ENCODE measurements at places on chromosomes 3 and 15.
A peak's percentile ranks its signal among the peaks of the same experiment; 100 is the strongest.

GRCh38 chr15:36769098-36769497 lies 189.7 kb downstream of the CDIN1 start:
- no peak for DNase-seq

DNA sequence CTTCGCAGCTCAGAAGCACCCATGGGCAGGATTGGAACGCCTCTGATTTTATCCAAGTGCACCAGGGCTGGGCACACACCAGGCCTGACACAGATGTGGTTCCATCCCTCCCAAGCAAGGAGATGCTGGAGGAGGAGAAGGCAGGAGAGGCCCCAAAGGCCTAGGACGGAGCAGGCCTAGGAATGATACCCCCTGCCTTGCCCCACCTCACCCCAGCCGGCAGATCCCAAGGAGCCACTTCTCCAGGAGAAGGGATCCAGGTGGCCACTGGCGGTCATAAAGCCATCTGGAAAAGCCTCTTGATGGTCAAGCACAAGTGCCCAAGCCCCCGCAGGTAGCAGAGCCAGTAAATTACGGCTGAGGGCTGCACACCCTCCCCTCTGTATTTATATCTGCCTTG lies 211.8 kb downstream of the TBC1D2B start:
- no peak for DNase-seq

GRCh38 chr3:179028408-179028807 lies 43.2 kb downstream of the ZMAT3 start:
- DNase-seq = no peak

GRCh38 chr3:158381262-158381868 lies 189.6 kb upstream of the MLF1 start:
- no peak for DNase-seq

DNA sequence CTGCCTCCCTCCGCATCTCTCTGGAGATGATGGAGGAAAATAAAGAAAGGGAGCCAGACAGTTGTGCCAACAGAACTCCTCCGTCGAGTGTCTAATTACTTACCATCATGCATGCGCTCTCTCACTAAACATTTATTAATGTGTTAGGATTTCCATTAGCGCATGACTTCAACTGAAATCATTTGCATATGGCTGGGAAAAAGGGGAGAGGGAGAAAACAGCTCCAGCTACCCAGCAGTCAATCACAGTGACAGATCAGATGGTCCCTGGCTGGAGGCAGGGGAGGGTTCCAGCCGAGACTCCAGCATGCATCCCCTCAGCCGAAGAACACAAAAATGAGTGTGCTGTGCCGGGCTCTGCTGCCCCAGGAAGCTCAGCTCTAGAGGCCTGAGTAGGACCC lies 6.8 kb upstream of the RHO start:
- DNase-seq = no peak

- DNase-seq = no peak
Measured at GRCh38 chr3:12405432-12406272, 78.6 kb upstream of the TSEN2 start.

DNA sequence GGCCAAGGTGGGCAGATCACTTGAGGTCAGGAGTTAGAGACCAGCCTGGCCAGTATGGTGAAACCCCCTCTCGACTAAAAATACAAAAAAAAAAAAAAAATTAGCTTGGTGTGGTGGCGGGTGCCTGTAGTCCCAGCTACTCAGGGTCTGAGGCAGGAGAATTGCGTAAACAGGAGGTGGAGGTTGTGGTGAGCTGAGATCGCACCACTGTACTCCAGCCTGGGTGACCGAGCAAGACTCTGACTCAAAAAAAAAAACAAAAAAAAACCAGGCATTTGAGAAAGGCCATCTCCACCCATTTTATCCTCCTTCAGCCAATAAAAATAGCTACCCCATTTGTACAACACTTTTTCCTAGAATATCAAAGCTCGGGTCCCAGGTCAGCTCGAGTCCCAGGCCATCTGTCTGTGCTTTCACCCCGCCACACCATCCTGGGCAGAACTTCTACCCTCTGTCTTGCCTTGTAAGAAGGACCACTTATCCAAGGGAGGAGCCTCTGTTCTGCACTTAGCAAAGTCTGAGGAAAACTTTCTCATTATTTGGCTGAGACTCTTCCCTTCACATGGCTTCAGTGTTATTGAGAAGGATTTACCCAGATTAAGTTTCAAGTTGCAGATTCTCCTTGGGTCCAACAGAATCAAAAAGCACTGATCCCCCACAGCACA lies 99.1 kb downstream of the MESD start:
- DNase-seq = peak; percentile 67

DNA sequence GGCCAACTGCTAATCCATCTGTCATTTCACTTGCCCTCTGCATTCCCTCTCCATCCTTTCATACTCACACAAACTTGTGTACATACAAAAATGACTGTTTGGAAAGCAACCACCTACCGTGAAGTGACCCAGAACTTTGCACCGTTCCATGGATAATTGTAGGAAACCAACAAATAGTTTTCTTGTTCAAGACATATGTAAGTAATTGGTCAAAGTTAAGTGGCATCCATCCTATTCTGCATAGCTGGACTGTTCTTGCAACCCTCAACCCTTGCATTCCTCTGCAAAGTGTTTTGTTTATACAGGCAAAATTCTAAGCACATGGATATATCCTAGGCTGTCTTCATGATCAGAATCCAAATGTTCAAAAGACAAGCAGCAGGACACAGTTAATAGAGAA lies 592.5 kb downstream of the MECOM start:
- no peak for DNase-seq

- no peak for DNase-seq
Measured at GRCh38 chr15:57503051-57503702, 88.5 kb upstream of the MYZAP start.

- no peak for DNase-seq
Measured at GRCh38 chr15:84035399-84035766, 200.2 kb upstream of the GOLGA6L4 start.

DNA sequence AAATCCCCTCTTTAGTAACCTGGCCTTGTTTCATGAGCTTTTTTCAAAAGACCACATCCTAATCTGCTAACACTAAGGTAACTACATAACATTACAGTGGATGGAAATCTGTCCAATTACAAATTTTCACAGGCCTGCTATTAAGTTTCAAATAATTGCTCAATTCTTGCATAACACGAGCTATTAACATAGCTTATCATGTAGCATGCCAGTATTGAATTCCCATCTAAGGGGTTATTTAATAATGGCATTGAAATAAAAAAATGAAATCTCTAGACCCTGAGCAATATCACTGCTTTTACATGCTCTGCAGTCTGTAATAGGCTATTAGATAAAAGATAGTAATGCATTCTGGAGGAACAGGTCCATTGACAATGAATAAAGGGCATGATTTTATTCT lies 748.3 kb upstream of the NECTIN3 start:
- DNase-seq = no peak

- DNase-seq = no peak
Measured at GRCh38 chr3:9036404-9037131, 73.3 kb upstream of the RAD18 start.

- DNase-seq = no peak
Measured at GRCh38 chr15:58980351-58980939, 7.0 kb upstream of the RNF111 start.

DNA sequence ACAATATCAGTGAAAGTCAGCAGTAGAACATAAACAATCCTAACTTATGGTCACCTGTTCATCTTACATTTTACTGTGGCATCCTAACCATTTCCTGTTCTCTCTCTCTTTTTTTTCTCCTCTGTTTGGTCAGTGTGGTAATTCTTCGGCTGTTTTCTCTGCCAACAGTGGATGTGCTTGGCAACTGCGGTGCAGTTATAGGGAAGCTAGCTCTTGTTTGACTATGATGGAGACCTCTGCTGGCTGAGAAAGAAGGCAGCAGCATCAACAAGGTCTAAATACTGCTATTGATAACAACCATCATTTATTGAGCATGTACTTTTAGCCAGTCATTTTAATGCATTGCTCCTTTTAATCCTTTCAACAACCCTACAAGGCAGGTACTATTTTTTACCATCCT lies 723 bp upstream of the DRD3 start:
- DNase-seq = no peak

- DNase-seq = no peak
Measured at GRCh38 chr15:39558421-39558820, 22.5 kb upstream of the THBS1 start.

GRCh38 chr3:4985330-4986174 lies 6.3 kb downstream of the BHLHE40 start:
- DNase-seq = no peak

GRCh38 chr15:50066202-50066601 lies 52.8 kb downstream of the ATP8B4 start:
- peak; percentile 64 for DNase-seq

- no peak for DNase-seq
Measured at GRCh38 chr3:157493627-157494550, 9.3 kb downstream of the VEPH1 start.

DNA sequence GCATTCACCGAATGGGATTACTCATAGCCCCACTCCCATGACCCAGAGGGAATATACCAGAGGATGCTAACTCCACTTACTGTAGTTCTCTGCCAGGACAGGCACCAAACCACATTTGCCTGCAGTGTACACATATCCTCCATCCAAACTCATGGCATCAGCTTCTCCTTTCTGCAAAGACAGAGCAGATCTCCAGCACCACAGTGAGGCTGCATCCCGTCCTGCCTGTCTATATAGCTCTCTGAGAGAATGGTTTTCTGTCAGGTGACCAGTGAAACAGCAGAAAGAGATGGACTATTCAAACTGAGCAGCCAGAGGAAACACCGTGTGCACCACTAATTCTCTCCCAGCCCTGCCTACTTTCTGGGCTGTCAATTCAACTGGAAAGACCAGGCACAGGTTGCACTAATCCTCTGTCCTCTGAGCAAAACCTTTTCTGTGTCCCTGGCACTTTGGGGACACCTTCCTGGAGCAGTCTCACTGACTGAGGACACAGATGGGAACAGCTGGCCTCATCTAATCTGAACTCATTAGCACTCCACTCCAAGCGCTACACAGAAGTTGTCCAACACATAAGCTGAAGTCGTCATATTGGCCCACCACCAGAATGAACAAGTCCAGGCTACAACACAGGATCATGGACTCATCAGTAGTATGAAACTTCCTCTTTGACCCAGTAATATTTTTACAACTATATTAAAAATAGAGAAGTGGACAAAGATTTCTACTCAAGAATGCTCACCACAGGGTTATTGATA lies 17.3 kb downstream of the LTF start:
- no peak for DNase-seq

- DNase-seq = no peak
Measured at GRCh38 chr15:99421172-99421656, 144.6 kb upstream of the MEF2A start.

GRCh38 chr3:100970477-100970990 lies 22.7 kb downstream of the ABI3BP start:
- DNase-seq = no peak

DNA sequence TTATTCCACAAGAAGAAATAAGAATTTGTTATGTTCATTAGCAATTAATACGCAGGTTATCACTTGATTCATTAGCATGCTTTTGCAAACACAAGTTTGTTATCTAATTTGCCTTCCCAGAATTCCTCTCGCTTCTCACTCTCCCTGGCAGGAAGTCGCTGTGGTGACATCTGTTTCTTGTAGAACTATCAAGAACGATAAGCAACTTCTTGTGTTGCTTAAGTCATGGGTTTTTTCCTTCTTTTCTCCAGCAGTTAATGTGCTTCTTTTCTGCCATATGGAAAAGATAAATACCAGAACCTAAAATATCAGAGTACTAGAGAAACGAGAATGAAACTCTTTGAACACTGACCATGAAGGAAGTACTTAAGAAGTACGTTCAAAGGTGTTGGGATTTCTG lies 99.8 kb upstream of the CHMP2B start:
- DNase-seq = no peak

DNA sequence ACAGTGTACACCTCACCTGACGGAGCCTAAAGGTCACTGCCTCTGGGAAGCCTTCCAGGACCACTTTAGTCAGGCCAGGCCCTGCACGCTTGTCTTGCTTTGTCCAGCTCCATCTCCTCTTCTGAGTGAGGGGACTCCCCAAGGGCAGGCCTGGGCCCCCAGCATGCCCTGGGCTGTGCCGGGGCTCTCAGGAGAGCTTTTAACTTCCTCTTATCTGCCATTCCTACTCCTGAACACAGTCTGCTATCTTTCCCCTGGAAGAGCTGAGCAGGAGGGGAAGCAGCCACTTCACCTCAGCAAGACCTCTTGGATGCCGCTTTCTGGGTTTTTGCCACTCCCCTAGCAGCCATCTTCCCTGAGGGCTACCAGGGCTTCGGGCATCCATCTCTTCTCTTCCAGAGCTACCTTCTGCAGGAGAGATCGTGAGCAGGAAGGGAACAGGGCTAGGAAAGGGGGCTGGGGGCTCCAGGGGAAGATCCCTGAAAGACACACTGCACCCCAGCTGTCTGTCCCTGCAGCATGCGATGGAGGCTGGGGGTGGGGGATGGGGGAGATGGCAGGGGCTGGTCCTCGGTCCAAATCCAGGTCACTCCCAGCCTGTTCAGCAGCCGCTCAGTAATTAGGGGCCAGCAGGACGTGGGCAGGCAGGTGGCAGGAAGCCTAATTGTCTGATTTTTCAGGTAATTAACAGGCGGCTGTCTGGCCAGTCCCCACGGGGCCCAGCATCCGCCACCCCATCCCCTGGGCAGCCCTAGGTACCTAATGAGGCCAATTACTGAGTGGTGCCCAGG lies 19.9 kb upstream of the RPL29 start:
- DNase-seq = no peak

DNA sequence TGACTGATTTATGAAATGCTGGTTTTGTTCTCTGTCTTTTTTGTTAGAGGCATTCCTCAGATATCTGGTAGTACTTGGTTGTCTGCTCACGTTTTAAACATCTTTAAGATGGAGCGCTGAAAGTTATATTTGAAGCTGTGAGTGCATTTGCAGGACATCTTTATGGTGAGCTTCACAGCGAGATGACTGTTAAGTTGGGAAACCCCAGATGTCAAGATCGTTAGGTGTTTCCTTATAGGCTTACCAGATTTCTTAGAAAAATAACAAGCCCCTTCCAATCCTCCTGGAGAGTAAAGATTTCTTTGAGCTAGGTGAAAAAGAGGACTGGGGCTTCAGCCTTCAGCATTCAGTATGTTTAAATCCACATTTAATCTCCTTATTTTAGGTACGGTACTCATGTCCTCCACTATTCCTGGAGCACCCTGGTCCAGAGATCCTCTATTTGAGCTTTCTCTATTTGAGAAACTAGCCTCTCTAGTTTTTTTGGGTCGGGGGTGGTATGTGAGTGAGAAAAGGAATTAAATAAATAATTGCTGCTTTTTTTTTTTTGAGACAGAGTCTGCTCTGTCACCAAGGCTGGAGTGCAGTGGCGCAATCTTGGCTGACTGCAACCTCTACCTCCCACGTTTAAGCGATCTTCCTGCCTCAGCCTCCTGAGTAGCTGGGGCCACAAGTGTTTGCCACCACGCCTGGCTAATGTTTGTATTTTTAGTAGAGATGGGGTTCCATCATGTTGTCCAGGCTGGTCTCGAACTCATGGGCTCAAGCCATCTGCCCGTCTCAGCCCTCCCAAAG lies 72.3 kb downstream of the ZNF609 start:
- DNase-seq = peak; percentile 4

- no peak for DNase-seq
Measured at GRCh38 chr3:130699765-130700164, 46.9 kb downstream of the PIK3R4 start.

DNA sequence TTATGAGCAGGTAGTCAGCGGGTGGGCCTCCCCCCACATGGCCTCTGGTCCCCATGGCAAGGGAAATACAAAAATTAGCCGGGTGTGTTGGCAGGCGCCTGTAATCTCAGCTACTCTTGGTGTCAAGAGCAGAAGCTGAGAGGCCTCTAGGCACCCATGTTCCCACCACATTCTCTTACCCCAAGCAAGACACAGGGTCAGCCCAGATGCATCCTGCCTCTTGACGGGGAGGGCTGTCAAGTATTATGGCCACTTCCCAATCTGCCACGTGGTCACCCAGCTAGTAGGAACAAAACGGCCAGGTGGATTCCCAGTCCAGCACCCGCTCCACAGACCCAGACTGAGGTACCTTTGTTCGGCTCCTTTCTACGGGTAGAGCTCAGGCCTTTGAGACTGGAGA lies 16.2 kb upstream of the SLC6A6 start:
- no peak for DNase-seq

Measured in NK-92 treated with Interleukin-12 subunit alpha and Interleukin-12 subunit beta, amount 100 ng/mL, for 24 hours (cell line).